NCI-H1417 treated with DMSO at 0.1 percent for 48 hours (cell line): ENCODE measurements at places on chromosomes 4 and X.

GRCh38 chrX:6257025-6257424 lies 28.4 kb upstream of the NLGN4X start:
- DNase-seq, result no peak

- DNase-seq, result no peak
Observed at GRCh38 chr4:112747036-112747435, 110.1 kb downstream of the LARP7 start.

DNA sequence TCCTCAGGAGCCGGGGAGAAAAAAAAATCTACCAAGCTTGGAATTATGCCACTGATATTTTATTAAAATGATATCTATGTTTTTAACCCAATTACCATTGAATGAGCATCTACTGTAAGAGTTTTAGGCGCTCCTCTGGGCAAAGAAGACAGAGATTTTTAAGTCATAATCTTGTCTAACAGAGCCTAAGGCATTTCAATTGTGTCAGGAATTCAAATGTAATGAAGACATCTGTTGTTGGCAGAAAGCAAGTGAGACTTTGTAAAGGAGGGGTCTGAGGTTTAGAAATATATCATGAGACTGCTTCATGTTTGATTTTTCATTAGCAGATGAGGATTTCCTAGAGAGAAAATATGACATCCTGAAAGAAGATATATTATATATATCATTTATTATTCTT lies 1158.1 kb downstream of the FSTL5 start:
- DNase-seq, result no peak

GRCh38 chr4:10020871-10021652 lies at the start of gene SLC2A9:
SLC2A9 (minus strand) TSS chr4:10021497; CDS start chr4:10021429, 68 bp downstream.
- no peak for DNase-seq

- no peak for DNase-seq
Observed at GRCh38 chr4:99668472-99668871, 10.8 kb upstream of the C4orf54 start.

- no peak for DNase-seq
Observed at GRCh38 chrX:112846187-112846586, 5.6 kb upstream of the AMOT start.

DNA sequence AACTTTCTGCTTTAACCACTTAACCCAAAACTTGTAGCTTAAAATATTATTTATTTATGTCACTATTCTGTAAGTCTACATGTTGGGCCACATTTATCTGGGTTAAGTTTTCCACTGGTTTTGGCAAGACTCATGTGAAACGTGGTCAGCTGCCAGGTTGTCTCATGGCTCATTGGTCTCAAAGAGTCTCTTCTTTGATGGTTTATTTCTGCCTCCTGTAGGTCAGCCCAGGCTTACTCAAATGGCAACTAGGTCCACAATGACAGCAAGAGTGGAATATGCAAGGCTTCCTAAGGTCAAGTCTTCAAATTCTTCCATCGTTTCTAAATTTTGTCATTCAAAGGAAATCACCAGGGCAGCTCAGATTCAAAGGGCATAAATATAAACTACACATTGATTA lies 828.7 kb downstream of the PCDH7 start:
- no peak for DNase-seq
